Activated CD8-positive, alpha-beta T cell treated with anti-CD3 and anti-CD28 coated beads, Interleukin-2, amount 10 ng/mL, durations not matched to agents 7 days and 5 days (primary cell): ENCODE measurements at places on chromosomes 6 and 20. TPM values are rescaled to one million over a fixed set of nuclear protein-coding genes. Genes with fewer than 3 reads are reported as not detected.
A peak's percentile ranks its signal among the peaks of the same experiment; 100 is the strongest.

The SNRPB2 gene
- 100 TPM for total RNA-seq

The SLC44A4 gene
- not detected for total RNA-seq

The RAD21L1 gene
- total RNA-seq, result not detected

- peaks cover 85% of the 10 kb centered on the region for H3K36me3 ChIP-seq
- H3K27me3 ChIP-seq, result no peaks in the 10 kb centered on the region
- no peak overlapping the region for H3K27ac ChIP-seq
- no peak overlapping the region for H3K4me3 ChIP-seq
Measured at GRCh38 chr20:440636-441035, 21.7 kb downstream of the TBC1D20 start.

DNA sequence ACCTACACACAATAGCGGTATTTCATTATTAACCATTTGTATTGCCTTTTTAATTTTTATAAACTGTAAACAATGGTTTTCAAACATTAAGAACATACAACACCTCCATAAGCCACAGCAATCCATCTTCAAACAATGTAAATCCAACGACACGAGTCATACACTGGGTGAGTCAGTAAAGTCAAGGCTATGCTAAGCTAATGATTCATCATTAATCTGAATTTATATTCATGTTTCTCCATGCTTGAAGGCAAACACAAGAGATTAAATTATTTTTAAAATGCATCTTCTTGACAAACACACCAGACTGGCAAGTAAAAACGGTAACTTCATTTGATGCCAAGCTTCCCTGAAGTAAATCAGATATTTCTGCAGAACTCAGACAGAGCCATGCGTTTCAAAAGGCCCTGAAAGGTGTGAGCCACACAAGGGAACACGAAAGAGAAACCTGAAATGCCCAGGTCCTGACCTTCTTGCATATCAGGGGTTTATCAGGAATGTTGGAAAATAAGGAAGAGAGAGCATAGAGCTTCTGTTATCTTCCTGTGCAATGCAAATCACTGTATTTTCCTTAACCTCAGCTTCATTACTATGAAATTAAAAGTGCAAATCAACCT, 162.5 kb downstream of the ALDH8A1 start:
- no peak overlapping the region for H3K4me3 ChIP-seq
- no peak overlapping the region for H3K27ac ChIP-seq
- DNase-seq, result no peak
- no peaks in the 10 kb centered on the region for H3K36me3 ChIP-seq
- peaks cover 2% of the 10 kb centered on the region for H3K27me3 ChIP-seq

DNA sequence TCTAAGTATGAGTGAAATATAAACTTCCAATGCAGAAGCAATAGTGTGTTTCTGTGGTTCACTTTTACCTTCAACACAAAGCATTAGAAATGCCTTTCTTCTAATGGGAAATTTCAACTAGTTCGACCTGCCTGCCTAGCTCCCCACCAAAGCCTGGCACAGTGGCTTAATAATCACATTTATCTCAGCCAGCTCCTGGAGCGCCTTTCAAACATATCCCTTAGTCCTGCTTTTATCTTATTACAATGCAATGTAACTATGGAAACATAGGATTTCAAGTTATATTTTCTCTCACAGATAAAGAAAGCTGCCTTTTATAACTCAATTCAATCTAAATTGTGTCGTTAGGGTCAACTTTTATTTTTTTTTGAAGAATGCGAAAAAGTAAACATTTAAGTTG, 53.7 kb downstream of the KIF13A start:
- no peaks in the 10 kb centered on the region for H3K4me1 ChIP-seq
- DNase-seq, result no peak
- peaks cover 10% of the 10 kb centered on the region for H3K27me3 ChIP-seq

DNA sequence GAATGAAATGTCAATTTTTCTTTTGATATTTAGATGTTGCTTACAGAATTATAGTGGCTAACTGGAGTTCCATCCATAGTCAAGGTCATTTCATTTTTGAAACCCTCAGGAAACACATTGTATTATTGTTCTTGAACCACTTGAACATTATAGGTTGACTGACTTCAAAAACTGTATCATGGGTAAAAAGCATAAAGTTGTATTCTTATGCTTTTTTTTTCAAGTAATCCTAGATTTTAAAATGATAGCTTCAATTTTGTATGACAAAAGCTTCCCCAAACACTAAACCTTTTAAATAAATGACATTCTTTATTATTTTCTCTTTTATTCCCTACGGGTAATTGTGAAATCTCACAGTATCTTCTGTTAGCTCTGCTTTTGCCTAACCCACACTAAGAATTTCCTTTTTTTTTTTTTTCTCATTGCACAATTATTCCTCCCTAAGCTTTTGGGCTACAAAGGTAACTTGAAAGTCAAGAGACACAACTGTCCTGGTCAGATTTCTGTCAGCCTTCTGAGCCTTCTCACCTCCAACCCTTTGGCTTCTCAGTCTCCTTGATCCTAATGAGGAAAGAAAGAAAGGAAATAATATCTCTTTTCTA, 36.9 kb upstream of the LAMA4 start:
- H3K27me3 ChIP-seq, result peaks cover 57% of the 10 kb centered on the region
- no peak for DNase-seq
- H3K36me3 ChIP-seq, result peaks cover 3% of the 10 kb centered on the region
- H3K4me1 ChIP-seq, result peaks cover 18% of the 10 kb centered on the region
- no peak overlapping the region for H3K27ac ChIP-seq

- no peaks in the 10 kb centered on the region for H3K4me1 ChIP-seq
- H3K4me3 ChIP-seq, result no peak overlapping the region
- no peaks in the 10 kb centered on the region for H3K27me3 ChIP-seq
- DNase-seq, result no peak
Measured at GRCh38 chr20:23497536-23497935, 6.6 kb downstream of the CST8 start.

DNA sequence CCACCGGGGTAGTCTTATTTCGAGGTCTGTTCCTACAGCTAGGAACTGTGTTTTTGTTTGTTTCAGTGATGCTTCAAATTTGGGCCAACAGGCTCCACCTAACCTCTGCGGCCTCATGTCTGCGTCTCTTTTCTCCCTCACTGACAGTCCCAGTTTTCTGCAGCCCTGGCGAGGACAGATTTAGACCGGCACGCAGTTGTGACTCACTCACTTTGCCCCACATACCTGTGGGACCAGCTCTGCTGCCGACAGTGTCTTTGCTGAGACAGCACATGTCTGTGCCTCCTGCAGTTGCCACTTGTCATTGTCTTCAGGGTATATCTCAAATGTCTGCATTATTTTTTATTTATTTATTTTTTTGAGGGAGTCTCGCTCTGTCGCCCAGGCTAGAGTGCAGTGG, 29.2 kb downstream of the OSBPL2 start:
- no peaks in the 10 kb centered on the region for H3K4me1 ChIP-seq
- DNase-seq, result no peak
- H3K27me3 ChIP-seq, result no peaks in the 10 kb centered on the region
- H3K4me3 ChIP-seq, result no peak overlapping the region
- H3K36me3 ChIP-seq, result peaks cover 15% of the 10 kb centered on the region

DNA sequence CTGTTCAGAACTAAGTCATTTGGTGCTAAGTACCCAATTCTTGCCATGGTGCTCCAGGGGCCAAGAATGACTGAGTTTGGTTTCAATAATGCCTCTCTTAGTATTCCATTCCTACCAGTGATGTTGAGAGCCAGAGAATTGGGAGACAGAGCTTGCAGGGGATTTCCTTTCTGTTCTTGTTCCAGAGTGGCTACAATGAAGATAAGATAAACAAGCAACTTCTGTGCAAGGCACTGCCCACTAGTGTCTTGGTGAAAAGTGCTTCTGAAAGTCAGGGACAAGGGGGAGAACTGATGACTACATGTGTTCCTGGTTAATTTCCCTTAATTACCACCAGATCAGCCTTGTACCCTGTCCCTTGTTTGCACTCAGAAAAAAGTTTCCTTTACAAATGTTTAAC, 421.6 kb downstream of the BCKDHB start:
- no peak overlapping the region for H3K4me3 ChIP-seq
- peaks cover 9% of the 10 kb centered on the region for H3K4me1 ChIP-seq
- H3K27ac ChIP-seq, result no peak overlapping the region
- no peaks in the 10 kb centered on the region for H3K36me3 ChIP-seq

- peaks cover 2% of the 10 kb centered on the region for H3K27me3 ChIP-seq
- peak; percentile 54 for DNase-seq
- H3K4me1 ChIP-seq, result peaks cover 21% of the 10 kb centered on the region
- no peak overlapping the region for H3K4me3 ChIP-seq
- H3K36me3 ChIP-seq, result peaks cover 5% of the 10 kb centered on the region
Measured at GRCh38 chr6:43733471-43734293, 36.3 kb upstream of the VEGFA start.

DNA sequence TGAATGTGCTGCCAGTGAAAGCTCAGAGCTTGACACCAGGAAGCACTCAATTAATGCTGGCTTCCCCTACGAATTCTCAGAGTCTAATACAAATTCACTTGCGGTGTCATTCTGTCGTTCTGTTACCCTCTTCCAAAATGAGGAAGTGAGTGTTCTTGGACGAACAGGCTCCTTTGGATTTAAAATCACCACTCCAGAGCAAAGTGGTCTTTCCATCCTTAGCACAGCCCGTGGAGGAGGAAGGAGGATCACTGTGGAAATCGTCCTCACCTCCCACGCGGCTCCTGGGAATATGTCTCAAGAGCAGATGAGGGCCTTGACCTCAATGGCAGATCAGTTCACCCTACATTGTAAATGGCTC, 41.7 kb downstream of the RIOK1 start:
- H3K4me1 ChIP-seq, result no peaks in the 10 kb centered on the region
- no peak overlapping the region for H3K4me3 ChIP-seq
- H3K27ac ChIP-seq, result no peak overlapping the region
- H3K27me3 ChIP-seq, result peaks cover 2% of the 10 kb centered on the region
